ENCODE measurements at places on chromosomes 11 and 22.

DNA sequence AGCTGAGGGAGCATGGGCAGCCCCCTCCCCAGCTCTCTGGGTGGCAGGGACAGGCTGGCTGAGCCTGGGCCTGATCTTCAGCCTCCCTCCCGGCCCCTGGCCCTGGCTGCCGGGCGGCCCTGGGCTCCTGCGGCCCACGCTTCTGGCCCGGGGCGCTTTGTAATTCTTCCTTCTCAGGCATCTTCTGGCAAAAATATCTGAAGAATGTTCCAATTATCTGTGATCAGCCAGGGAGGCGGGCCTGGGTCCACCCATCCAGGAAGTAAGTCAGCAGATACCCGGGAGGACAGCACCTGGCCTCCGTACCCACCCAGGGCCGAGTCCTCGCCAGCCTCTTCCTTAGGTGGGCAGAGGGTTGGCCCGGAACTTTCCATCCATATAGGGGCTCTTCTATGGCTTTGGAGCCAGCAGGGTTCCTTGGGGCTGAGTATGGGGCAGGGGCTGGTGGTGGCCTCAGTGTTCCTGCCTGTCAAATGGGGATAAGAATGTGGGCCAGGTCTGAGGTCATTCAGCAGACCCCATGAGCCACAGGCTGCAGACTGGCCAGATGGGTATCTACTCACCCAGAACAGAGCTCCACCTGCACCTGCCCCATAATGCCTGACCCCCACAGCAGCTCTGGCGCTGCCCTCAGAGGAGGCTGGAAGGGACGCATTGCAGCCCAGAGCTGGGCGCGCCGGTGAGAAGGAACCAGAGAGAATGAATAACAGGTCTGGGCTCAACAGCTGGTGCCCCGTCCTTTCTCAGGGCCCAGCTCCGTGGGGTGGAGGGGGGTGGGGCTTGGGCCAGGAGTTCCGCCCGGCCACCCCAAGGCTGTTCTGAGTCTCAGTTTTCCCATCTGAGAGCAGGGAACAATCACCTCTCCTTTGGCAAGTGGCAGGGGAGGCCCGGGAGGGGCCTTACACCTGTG is 16.2 kb downstream of the WNT7B start:
- DNase-seq, result no peak

GRCh38 chr11:120467627-120468026 is 43.9 kb upstream of the GRIK4 start:
- DNase-seq, result no peak

- DNase-seq, result no peak
Observed at GRCh38 chr11:76615950-76616349, 54.6 kb downstream of the LRRC32 start.

DNA sequence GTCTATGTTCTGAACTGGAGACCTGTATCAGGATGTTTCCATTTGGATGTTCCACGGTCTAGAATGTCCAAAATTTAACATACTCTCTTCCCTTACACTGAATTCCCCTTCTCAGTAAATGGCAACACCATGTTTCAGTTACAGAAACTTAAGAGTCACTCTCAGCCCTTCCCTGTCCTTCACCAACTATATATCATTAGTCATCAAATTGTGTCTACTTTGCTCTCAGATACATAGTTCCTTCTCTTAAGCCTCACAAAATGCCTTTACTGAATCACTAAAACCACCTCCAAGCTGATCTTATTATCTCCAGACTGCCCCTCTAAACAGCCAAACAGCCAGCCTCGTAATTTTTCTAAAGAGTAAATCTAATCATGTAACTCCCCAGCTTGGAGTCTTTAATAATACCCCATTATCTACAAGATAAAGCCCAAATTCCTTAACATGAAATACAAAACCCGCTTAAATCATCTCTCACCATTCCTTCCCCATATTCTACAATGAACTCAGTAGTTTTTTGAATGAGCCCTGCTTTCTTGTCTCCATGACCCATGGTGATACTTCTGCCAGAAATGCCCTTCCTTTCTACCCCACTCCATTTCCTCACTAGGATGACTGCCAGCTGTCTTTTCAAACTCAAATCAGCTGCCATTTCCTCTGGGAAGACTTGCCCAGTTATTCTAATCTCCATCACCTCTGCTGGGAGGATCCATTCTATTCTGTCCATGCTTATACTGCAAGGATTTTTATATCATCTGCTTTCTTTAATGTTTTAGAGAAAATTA is 102.7 kb upstream of the ARHGAP42 start:
- DNase-seq, result no peak

DNA sequence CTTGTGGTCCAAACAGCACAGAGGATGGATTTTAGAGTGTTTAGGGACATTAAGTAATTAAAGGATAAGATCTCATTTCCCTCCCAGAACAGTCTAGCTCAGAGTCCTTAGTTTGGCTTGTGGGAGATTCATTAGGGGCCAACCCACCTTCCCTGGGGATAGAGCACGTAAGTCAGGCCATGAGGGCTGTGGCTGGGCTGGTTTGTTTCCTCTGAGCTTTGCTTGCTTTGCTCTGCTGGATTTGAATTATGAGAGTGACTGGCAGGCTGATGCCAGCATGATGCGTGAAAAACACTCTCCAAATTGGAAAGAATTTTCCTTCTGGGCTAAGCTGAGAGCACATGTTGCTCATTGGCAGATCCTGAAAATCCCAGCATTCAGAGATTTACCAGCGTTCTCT is 84.7 kb upstream of the HEPHL1 start:
- no peak for DNase-seq

DNA sequence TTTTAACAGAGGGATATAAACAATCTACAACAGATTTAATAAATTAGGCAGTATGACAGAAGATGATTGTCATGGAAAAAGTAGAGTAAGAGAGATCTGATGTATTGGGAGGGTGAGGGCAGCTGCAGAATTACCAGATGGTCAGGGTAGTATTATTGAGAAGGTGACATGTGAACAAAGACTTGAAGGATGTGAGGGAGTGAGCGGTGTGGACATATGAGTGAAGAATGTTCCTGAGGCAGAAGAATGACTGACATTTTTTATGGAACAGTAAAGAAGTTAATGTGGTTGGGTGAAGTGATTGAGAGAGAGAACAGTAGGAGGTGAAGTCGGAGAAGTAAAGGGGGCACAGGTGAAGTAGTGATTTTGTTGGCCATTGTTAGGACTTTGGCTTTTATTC is 42.4 kb upstream of the HIPK3 start:
- no peak for DNase-seq

DNA sequence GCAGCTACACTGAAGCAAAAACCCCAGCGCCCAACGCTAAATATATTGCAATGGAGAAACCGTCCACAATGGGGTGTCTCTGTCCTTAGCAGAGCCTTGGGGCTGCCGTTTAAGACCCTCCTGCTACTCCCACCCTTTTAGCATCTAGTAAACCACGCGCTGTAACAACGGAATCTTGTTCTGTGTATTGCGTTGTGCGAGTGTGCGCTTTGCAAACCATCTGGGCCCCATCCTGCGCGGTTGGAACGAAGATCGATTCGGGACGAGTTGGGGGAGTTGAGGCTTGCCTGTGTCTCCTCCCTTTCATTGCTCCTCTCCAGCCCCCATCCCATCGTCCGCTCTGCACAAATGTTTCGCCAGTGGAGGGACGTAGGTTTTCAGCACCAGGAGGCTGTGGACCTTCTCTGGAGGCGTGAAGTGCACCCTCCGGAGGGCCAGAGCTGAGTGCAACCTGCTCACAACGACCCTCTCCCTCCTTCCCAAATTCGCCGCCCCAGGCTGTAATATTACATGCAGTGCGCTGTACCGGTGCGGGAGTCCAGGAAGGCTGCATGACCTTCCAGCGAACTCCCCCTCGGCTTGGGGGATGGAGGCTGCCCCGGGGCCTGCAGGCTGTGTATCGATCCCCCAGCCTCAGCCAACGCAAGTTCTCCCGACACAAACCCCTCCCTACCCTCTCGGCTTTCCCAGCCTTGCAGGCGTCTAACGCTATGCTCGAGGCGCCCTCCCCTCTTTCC is 1.6 kb upstream of the KMT2A start:
- DNase-seq, result no peak

DNA sequence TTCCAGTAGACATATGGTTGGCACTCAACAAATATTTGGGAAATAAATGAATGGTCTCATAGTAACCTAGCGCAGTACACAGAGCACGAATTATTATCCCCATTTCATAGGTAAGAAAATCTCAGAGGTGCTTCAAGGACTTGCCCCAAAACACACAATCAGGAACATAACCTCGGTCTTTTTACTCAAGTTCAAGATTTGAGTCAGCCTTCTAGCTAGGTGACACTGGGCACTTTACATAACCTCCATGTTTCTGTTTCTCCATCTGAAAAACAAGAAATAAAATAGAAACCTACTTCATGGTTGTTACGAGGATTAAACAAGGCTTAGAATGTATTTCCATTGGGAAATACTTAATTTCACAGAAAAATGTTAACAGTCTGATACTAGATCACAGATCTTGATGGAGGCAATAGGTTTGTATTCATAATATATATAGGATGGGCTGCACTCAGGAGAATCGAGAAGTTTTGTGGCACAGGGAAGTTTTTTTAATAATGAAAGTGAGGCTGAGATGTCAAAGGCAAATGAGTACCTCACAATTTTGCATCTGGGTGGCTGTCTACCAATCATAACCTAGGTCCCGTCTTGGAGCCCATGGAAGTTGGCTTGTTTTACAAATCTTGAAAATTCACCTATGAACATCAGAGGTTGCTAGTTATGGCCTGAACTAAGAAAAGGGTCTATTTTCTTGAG is 147.4 kb upstream of the ZC3H12C start:
- no peak for DNase-seq

DNA sequence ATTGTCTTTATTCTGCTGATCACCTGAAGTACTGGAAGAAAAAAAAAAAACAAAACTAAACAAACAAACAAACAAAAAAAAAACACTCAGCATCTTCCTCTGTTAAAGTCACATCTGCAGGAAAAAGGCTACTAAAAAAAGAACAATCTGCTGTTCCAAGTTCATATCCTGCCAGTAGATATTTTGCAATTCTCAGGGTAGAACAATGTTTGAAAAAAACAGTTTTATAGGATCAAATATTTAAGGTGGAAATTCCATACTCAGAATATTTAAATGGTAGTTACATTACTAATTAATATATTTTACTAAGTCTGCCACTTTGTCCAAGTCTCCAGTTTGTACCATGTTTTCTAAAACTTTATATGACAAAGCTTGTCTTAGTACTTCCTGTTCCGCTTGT is 175.2 kb downstream of the SBF2 start:
- DNase-seq, result no peak

GRCh38 chr11:7571640-7572000 is 57.8 kb downstream of the PPFIBP2 start:
- peak; percentile 26 for DNase-seq

- DNase-seq, result no peak
Observed at GRCh38 chr22:47656806-47657205, 894.4 kb downstream of the TBC1D22A start.

- DNase-seq, result no peak
Observed at GRCh38 chr11:9225748-9226298, 39.3 kb downstream of the DENND5A start.

All from nucleus accumbens (tissue), 56 donors.